Stimulated activated CD8-positive, alpha-beta memory T cell treated with anti-CD3 and anti-CD28 coated beads, Interleukin-4, amount 100 ng/mL, for 24 hours (primary cell): ENCODE measurements at places on chromosomes 13 and 19.

DNA sequence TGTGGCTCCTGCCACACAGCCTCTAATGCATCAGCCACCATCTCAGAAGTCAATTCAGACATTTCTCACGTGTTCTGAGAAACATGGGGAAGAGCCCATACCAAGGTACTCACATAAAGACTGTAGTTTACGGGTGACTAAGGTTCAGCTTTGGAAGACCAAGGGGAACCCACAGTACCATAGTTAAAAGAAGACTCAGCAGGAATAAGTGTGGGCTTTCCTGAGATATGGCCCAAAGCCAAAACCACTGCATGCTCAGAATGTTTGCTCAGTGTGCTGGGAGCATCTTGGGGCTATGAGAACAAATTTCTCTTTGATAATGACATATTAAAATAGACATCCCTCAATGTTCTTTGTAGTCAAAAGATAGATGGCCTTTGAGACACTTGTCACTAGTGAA, 283.8 kb downstream of the DCT start:
- no peak for DNase-seq

- DNase-seq, result no peak
Measured at GRCh38 chr19:54179921-54180461, 7.0 kb upstream of the TMC4 start.

GRCh38 chr13:96809366-96810096, 184.7 kb downstream of the OXGR1 start:
- no peak for DNase-seq

- no peak for DNase-seq
Measured at GRCh38 chr19:52898101-52898500, 666 bp upstream of the ZNF320 start.
